ENCODE measurements at places on chromosomes 1 and 21. TPM values are rescaled to one million over a fixed set of nuclear protein-coding genes. Genes with fewer than 3 reads are reported as not detected.

GRCh38 chr1:202282025-202282371 lies 59.7 kb downstream of the UBE2T start:
- DNase-seq, result no peak

FASLG gene
- not detected for total RNA-seq

DNA sequence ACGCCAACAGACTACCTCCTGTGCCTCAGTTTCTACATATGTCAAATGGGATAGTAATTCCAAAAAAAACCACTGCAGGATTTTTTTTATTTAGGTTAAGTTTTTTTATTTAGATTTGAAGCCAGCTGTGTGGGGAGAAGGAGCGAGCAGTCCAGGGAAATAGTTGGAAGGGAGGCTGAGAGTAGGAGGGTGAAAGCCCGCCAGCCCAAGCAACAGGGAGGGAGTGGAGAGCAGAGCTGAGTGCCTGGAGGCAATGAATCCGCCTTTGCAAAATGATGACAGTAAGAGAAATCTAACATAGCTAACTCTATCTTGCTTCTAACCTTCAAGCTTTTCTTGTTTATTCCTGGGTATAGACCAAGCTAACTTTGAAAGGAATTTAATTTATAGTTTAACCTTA lies 15.6 kb upstream of the C1orf198 start:
- no peak for DNase-seq

MX1 gene
- 40.8 TPM for total RNA-seq

LIN28A gene
- total RNA-seq, result not detected

DNA sequence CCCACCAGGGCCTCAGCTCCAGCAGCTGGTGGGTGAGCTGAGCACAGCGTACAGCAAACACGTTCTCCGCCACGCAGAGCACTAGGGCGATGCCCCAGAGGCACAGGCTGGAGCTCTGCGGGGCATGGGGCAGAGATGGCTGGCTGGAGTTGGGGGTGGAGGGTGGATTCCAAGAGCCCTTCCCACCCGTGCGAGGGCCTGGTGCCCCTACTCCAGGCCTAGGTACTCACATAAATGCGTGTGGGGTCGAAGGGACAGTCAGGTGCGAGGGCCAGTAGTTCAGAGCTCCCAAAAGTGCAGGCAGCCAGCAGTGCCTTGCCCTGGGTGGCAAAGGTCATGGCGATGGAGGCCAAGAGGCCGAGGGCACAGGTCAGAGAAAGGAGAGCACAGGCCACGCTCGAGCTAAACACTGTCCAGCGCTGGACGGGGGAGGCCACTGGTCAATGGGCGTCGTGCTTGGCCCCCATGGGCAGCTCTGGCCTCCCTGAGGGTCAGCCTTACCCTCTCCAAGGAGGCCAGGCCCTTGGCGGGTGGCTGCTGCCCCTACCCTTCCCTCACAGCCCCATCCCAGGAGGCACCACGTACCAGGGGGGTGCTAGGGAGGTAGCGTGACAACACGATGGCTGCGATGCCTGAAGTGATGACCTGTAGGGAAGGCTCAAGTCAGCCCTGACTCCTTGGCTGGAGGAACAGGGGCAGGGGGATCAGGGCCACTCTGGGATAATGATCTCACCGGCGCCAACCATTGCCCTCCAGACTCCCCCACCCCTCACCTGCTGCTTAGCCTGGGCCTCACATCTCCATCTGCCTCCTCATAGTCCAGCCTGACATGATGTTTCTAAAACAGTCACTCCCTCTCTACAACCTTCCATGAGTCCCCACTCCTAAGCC lies 5.6 kb downstream of the TMEM54 start:
- DNase-seq, result no peak

DNA sequence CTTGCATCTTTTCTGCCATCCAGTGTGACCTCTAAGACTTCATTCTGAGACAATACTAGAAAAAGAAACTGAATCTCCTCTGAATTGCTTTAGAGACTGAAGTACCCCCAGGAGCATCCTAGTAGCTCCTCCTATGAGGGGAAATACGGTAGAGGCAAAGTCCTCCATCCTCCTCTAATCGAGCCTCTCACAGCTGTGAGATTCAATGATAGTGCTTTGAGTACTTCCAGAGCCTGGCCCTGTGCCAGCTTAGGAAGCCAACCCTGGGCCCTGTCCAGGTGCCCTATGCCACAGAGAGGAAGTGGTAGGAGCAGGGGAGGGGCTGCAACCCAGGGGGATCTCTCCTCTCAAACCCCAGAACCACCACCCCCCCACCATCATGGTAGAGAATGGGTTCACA lies 10.7 kb downstream of the RORC start:
- DNase-seq, result no peak

DNA sequence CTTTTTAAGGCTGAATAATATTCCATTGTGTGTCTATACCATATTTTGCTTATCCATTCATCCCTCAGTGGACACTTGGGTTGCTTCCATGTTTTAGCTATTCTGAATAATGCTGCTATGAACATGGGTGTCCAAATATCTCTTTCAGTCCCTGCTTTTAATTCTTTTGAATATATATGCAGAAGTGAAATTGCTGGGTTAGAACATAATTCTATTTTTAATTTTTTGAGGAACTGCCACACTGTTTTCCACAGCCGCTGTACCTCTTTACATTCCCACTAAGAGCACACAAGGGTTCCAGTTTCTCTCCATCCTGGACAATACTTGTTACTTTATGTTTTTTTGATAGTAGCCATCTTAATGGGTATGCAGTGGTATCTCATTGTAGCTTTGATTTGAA lies 65.6 kb downstream of the RIMS3 start:
- DNase-seq, result no peak

- DNase-seq, result no peak
Observed at GRCh38 chr21:33124889-33125288, 54.9 kb downstream of the OLIG1 start.

GRCh38 chr1:114062477-114063099 lies 83.3 kb downstream of the OLFML3 start:
- DNase-seq, result no peak

MAP1LC3C gene
- total RNA-seq, result 0.27 TPM

RNU1-1 gene
- total RNA-seq, result under 0.01 TPM

- DNase-seq, result no peak
Observed at GRCh38 chr1:52659851-52660596, 27.1 kb downstream of the SHISAL2A start.

DNA sequence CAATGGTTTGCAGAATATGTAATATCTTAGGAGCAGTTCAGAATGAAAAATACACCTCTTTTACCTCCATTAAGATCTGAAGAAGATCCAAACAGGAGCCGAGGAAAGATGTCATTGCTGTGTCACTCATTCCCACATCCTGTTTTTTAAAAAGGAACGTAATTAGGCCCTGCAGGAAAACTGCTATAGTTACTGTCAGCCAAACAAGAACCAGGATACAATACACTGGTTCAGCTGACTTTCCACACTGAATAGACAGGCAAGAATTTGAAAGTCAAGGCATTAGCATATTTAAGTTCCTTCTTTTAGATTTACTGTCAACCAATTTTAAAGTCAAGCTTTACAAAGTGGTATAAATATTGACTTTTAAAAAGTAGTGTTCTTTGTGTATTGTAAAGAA lies 63.8 kb downstream of the IARS2 start:
- no peak for DNase-seq

NEGR1 gene
- total RNA-seq, result 4.0 TPM

DNA sequence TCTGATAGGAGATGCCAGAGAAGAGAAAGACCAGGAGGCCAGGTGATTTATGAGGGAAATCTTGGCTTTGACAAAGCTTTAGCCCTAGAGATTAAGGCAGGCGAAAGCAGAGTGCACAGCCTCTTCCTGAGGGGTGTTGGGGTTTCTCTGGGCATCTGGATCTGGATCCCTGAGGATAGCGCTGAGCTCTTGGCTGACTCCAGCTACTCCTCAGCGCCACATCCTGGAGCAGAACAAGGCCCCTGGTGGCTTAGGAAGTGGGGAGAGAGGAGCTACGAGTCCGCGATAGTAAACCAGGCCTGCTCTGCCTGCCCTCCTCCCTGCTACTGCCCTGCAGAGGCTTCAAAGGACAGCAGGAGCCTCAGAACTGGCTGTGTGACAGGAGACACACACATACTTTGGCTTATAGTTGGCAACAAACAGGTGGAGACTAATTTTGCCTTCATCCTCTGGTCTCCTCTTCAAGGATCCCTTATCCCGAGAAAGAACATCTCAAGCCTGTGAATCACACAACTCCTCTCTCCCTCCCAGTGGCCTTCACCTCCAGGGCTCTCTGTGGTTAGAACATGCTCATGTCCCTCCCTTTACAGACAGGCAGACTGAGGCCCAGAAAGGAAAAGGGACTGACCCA lies 66.9 kb downstream of the TRABD2B start:
- no peak for DNase-seq

DNA sequence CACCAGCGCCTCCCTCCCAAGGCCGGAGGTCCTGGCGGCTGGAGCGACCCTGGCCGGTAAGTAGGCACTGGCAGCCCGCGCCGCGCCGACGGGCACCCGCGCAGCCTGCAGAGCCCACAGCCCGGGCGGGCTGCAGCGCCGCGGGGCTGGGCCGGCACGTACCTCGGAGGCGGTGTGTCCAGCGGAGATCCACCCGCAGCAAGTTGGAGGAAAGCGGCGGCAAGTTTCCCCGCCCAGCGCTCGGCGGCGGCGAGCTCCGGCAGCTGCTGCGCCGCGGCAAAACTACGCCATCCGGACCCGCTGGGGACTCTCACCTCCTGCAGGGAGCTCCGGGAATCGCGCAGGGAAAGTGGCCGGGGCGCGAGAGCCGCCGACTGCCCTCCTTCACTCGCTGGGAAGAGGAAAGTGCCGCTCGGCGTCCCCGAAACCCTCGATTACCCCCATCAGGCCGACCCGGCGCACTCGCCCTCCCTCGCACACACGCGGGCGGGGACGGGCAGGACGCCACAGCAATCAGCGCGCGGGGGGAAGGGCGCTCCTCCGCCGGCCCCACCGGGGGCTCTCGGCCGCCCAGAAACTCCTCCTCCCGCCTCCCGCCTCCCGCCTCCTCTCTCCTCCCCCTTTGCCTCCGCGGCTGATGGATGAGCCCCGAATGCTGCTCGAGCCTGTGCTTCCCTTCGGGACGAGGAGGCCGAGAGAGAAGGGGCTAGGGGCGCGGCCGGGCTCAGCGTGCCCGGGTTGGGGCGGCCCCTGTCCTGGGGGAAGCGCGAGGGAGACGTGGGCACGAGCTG lies at the start of gene TGFBR3:
TSS of gene TGFBR3 (minus strand) at position 436 of the 791 bp plus-strand sequence. CDS start 24,620 bp downstream, outside the sequence.
- no peak for DNase-seq

AZIN2 gene
- 2.8 TPM for total RNA-seq

IGSF9 gene
- 1.9 TPM for total RNA-seq

GIPC2 gene
- total RNA-seq, result 1.5 TPM

CACNA1S gene
- not detected for total RNA-seq

DNA sequence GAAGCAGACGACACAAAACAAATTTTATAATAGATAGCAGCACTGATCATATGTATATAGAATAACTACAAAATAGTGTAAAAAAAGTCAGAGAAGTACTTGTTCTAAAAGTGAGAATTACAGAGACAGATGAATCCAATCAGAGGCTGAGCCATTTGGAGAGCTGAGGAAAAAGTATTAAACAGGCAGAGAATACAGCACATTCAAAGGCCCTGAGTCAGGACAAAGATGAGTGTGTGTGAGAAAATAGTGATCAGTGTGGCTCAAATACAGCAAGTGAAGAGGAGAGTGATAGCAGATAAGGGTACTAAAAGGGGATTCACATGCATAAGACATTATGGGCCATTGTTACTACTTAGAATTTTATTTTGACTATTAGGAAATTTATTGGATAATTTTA lies 430.6 kb upstream of the BRINP3 start:
- DNase-seq, result no peak
